ENCODE measurements at places on chromosomes 4 and X. TPM values are rescaled to one million over a fixed set of nuclear protein-coding genes. Genes with fewer than 3 reads are reported as not detected.

The MTTP gene
- not detected for total RNA-seq

The NEUROG2 gene
- total RNA-seq: not detected

The VAMP7 gene
- total RNA-seq: 25.1 TPM

The ADGRA3 gene
- 59.6 TPM for total RNA-seq

The ARX gene
- 32.0 TPM for total RNA-seq

The NHSL2 gene
- 0.66 TPM for total RNA-seq

The CSN3 gene
- total RNA-seq: not detected

The MAGEA2B gene
- not detected for total RNA-seq

The SPANXD gene
- total RNA-seq: not detected

The GPM6B gene
- total RNA-seq: 9.5 TPM

The IDUA gene
- 12.0 TPM for total RNA-seq

The NCBP2L gene
- not detected for total RNA-seq

The TRIM61 gene
- 2.0 TPM for total RNA-seq

The AREG gene
- not detected for total RNA-seq

The RNF212 gene
- total RNA-seq: 2.4 TPM

The PRICKLE3 gene
- 6.7 TPM for total RNA-seq

The GPR173 gene
- total RNA-seq: 5.3 TPM

The NSG1 gene
- 2.7 TPM for total RNA-seq

The LRIT3 gene
- 0.26 TPM for total RNA-seq

The SHROOM2 gene
- total RNA-seq: 3.7 TPM

The ADH7 gene
- not detected for total RNA-seq

The PRRG3 gene
- not detected for total RNA-seq

The CLTRN gene
- not detected for total RNA-seq

The SMIM43 gene
- total RNA-seq: 0.37 TPM

The MAGEA12 gene
- not detected for total RNA-seq

The EPHA5 gene
- total RNA-seq: 6.0 TPM

The MYOZ2 gene
- not detected for total RNA-seq

The ASMT gene
- not detected for total RNA-seq

The TMEM150C gene
- 0.34 TPM for total RNA-seq

The IRF2 gene
- total RNA-seq: 27.5 TPM

The TEX13B gene
- not detected for total RNA-seq

The PDHA2 gene
- total RNA-seq: not detected

The HPGDS gene
- total RNA-seq: not detected

The HHIP gene
- 0.28 TPM for total RNA-seq

The F8A3 gene
- total RNA-seq: 5.3 TPM

The OTC gene
- total RNA-seq: not detected

The TCEAL6 gene
- total RNA-seq: not detected

The SUPT20HL2 gene
- total RNA-seq: not detected

The KANTR gene
- total RNA-seq: 15.4 TPM

The POLN gene
- 2.5 TPM for total RNA-seq

The COQ2 gene
- 15.3 TPM for total RNA-seq

The FOXP3 gene
- 0.20 TPM for total RNA-seq

The CHM gene
- total RNA-seq: 27.4 TPM

The MFAP3L gene
- total RNA-seq: 7.6 TPM

The ANOS1 gene
- total RNA-seq: 0.06 TPM

The ITIH6 gene
- total RNA-seq: not detected

The TCEANC gene
- 3.1 TPM for total RNA-seq

The FAM47E gene
- 0.21 TPM for total RNA-seq

The BEX3 gene
- total RNA-seq: 254 TPM

The DCAF8L2 gene
- not detected for total RNA-seq
